ENCODE measurements at places on chromosomes 1 and 21.

DNA sequence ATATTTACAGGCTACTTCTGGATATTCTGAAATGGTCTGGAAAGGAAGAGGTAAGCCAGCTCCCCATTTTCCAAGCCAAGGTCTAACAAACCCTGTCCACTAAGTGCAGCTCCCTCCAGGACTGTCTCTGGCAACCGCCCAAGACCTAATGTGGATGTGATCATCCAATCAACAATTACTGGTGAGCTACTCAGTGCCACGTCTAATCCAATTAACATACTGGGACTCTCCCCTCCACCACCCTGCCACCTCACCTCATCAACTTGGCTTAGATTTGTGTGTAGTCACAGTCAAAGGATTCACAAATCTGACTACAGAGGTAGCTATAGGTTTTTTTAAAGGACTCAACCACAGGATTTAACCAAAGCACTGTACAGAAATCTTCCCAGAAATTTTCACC lies 25.4 kb upstream of the S100A7 start:
- no peak for DNase-seq

DNA sequence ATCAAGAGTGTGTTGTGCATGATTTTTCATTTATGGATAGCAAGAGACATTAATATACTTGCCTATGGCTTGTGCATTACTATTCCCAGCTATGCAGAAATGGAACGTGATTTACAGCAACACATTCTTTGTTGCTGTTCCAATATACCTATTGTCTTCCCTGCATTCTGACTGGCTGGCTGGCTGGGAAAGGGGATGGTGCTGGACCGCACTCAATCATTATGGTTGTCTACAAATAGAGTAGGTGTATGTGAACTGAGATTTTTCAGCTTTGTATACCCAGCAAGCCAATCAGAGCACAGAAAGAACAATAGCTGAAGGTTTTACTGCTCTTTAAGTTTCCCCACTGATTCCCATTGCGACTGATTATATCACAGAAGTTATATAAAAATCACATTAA lies 167.5 kb downstream of the ATG4C start:
- no peak for DNase-seq

- DNase-seq: no peak
These were observed 62.5 kb downstream of the NDUFS5 start for GRCh38 chr1:39088658-39089057.

- DNase-seq: peak; percentile 95
These were observed at the start of gene TRAF3IP3 for GRCh38 chr1:209755926-209756614. Gene TRAF3IP3 (plus strand): TSS chr1:209756053. CDS start chr1:209760040, 3,987 bp downstream.

GRCh38 chr1:119718409-119718808 lies 6.7 kb downstream of the PHGDH start:
- DNase-seq: no peak

GRCh38 chr21:34126269-34126668 lies 52.9 kb downstream of the MRPS6 start:
- no peak for DNase-seq

DNA sequence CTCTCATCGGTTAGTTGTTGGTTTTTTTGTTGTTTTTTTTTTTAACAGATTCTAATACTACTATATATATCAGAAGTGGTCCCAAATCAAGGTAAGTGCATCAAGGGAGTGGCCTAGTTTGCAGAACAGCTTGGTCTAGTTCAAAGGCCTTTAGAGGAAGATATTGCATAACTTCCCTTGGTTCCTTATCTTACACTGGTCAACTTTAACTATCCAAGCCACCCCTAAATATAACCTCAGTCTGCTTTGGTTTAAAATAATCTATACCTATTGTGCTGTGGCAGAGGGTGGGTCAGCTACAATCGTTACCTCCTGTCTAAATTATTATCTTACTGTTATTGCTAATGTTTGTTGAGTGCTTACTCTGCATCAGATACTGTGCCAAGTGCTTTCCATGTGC lies 6.9 kb downstream of the S100A12 start:
- no peak for DNase-seq

- DNase-seq: peak; percentile 12
These were observed 18.9 kb upstream of the LRP8 start for GRCh38 chr1:53346814-53347176.

- DNase-seq: no peak
These were observed 35.5 kb downstream of the ITGB3BP start for GRCh38 chr1:63487336-63488065.

DNA sequence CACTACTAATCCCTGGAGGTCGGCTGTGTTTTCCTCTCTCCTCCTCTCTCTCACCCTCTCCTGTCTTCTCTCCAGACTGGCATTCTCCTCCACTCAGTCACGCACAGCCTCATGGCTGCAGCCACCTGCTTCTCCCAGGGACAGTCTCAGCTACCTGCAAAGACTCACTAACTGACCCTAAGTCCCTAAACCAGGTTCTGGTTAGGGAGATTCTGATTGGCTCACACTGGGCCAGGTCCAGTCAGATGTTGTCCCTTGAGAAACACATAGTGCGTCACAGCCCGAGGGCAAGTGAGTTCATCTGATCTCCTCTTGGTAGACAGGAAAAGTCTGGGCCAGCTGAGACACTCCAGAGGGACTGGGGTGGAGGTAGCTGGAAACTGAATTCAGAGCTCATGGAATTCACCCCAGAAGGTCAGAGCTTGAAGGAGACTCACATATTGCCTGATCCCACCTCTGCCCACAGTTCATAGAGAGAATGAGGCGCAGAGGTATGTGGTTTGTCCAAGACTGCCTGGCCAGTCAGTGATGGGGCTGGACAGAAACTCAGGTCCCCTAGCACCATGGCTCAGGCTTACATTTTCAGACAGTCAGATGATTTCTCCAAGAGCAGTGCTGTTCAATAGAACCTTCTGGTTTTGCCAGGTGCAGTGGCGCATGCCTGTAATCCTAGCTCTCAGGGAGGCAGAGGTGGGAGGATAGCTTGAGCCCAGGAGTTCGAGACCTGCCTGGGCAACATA lies 40.4 kb upstream of the RPL11 start:
- DNase-seq: no peak

GRCh38 chr1:109844609-109845008 lies 66.0 kb upstream of the CSF1 start:
- DNase-seq: no peak

DNA sequence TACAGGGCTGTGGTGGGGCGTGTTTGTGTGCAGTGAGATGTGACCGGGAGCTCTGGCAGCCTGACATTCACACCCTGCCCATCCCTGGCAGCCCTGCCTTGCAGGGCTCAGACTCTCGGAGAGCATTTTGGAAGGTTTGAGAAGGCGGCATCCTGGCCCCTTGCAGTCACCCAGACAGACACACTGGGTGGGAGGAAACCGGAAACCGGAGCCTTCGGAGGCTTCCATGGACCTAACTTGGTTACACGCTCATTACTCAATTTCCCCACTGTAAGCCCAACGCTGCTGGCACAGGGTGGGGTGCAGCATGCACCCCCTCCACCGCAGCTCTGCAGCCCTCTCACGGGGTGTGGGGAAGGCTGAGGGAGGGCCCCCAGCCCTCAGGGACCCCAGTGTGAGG lies 22.2 kb upstream of the RSPO1 start:
- no peak for DNase-seq

- DNase-seq: no peak
These were observed 6.6 kb upstream of the SLC35A3 start for GRCh38 chr1:99963041-99963795.

Measured in activated CD8-positive, alpha-beta memory T cell treated with anti-CD3 and anti-CD28 coated beads, Interleukin-2, amount 10 ng/mL, durations not matched to agents 7 days and 5 days (primary cell).